DMS79 treated with DMSO at 0.1 percent for 48 hours (cell line): ENCODE measurements at places on chromosomes 1 and 21.

DNA sequence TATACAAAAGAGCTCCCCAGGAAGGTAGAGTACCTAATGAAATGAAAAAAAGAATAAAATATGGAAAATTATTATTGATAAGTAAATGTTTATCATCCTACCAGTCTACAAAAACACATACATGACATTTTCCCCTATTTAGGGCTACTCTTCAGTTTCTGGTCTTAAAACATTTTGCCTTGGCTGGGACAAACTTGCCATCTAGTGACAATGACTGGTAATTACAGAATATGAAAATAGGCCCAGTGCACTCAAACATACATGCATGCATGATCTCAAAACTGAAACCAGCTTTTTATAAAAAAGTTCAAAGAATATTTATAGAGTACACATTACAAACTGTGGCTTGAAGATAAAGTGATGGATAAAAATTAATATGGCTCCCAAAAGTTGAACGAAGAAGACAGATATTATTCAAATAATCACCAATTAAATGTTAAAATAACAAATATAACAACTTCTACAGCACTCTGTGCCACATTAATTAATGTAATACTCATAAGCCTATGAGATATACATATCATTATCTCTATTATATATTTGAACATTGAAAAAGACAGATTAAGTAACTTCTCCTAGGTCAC, 10.5 kb upstream of the RNPC3 start:
- peak; percentile 38 for DNase-seq

- no peak for DNase-seq
These were observed 1048.1 kb downstream of the BRINP3 start for GRCh38 chr1:189429610-189430009.

GRCh38 chr1:7615138-7615537, 156.0 kb upstream of the VAMP3 start:
- DNase-seq = peak; percentile 18

DNA sequence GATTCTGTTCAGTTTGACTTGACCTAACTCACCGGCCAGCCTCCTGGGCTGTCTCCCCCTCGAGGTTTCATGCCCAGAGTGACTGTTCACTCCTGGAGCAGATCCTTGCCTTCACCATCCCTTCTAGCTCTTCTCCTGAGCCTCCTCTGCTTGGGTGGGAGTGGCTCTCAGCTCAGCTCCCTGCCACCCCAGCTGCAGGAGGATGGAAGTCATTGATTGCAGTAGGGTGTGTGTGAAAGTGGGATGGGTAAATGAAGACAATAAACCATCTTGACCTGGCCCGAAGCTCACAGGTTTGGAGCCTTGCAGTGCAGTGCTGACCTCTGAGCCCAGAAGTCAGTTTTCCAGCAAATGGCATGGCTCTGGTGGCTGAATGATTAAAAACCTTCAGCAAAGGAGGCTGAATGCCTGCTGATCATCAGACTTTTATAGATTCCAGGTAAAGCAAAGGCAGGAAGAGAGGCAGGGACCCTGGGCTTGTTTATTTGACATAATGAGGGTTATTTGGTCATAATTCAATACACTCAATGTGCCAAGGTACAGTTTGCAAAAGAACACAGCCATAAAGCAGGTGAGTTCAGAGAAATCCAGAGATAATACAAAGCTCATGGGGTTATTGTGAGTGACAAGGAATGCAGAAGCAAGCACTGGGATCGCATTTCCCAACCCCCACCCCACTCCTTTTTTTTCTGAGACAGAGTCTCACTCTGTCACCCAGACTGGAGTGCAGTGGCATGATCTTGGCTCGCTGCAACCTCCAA, 17.5 kb upstream of the TFF3 start:
- no peak for DNase-seq

DNA sequence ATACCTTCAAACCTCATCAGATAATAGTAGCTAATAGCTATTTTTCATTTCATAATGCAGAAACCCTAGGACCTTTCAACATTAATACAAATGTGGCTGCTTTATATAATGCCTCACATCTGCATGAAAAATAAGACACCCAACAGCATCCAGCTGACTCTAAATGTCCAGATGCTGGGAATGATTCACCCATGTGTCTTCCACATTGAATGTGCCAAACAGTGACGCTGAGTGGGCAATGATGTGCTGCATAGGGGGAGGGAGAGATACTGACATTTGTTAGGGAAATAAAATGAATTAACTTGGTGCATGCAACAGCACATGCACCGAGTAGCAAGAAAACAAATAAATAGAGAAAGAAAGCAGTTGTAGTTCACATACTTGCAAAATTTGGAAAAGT, 199.3 kb downstream of the DSCAM start:
- no peak for DNase-seq

GRCh38 chr1:152188673-152189591, 29.9 kb upstream of the RPTN start:
- DNase-seq = no peak

DNA sequence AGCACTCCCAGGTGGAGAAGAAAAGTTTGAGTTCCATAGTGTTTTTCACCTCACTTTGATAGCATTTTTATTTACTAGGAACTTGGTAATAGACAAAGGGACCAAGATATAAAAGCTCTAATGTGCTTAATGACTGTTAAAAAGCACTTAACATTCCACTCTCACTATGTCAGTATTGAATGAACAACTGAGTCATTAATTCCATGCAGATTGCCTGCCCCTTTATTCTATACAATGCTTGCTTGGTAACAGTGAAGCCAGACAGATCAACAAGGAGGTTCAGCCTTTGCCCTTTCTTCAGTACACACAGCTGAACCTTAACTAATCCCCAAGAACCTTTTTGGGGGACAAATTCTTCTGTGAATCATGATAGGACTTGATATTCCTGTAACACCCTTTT, 425.5 kb downstream of the NUF2 start:
- DNase-seq = no peak

GRCh38 chr1:71834601-71835441, 447.5 kb downstream of the NEGR1 start:
- no peak for DNase-seq
